ENCODE measurements at places on chromosomes 1 and 21. TPM values are rescaled to one million over a fixed set of nuclear protein-coding genes. Genes with fewer than 3 reads are reported as not detected.

AMY1A gene
- not detected for total RNA-seq

RGS13 gene
- 1.0 TPM for total RNA-seq

BEST4 gene
- 0.19 TPM for total RNA-seq

SRRM1 gene
- total RNA-seq = 103 TPM

LHX4 gene
- 0.06 TPM for total RNA-seq

FCRL1 gene
- total RNA-seq = 0.32 TPM

PYGO2 gene
- 22.2 TPM for total RNA-seq

DNA sequence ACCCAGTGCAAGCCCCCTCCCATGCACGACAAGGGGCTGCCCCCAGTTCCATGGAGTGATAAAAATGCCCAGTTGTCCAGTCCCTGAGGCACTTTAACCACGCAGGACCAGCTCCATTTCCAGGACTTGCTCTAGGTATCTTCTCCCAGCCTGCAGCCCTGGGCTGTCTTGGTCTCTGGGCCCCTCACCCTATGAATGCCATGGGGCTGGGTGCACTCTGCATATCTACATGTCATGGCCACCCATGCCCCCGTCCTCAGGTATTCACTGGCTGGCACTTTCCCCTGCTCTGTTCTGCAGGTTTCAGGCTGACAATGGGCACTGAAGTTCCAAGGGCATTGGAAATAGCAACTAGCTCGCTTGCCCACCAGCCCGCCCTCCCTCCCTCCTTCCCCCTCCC, 19.6 kb upstream of the C1orf174 start:
- DNase-seq = no peak

DNA sequence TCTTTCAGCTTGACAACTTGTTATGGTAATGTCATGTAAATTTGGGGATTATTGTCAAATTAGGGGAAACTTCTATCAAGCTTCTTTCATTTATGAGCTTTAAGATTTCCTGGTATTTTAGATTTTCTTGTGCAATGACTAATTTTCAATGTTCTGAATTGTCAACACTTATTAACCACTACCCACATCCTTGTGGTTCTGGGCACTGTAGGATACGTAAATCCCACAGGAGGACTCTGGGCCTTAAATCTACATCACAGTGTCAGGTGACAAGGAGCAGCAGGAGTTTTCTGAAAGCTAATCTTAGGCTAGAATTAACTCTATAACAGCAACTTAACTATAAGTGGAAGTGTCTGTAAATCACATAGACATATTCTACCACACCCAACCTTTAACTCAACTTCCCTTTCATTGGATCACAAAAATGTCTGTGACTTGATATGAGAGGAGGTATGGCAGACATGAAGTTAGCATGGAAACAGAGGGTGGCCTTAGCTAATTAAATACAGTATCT, 397.7 kb downstream of the HLX start:
- no peak for DNase-seq

GRCh38 chr1:235069577-235070563, 58.8 kb downstream of the TOMM20 start:
- no peak for DNase-seq

GRCh38 chr1:224302947-224303346, 27.0 kb downstream of the NVL start:
- no peak for DNase-seq

DNA sequence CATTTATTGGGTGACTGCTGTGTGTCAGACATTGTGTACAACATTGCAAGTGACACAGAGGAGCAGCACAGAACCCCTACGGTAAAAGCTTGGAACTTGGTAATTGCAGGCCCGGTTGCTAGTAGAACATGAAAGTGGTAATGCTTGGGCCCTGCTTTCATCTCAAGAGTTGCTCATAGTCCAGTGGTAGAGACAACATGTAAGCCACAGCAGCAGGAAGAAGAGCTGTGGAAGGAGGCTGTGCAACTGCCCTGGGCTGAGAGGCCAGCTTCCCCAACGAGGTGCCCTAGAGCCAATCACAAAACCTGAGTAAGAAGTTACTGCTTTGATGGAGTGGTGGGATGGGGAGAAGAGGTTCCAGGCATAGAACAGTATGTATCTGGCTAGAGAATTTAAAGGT, 18.4 kb downstream of the CNIH4 start:
- DNase-seq = no peak

DNA sequence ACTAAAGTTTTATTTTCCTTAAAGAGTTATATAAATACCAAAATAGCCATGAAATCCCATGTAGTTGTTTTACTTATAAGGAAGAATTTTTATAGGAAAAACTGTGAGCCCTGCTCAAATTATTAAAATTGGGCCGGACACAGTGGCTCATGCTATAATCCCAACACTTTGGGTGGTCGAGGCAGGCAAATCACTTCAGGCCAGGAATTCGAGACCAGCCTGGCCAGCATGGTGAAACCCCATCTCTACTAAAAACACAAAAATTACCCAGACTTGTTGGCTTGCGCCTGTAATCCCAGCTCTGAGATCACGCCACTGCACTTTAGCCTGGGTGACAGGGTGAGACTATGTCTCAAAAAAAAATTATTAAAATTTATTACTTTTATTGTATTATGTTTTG, 149.3 kb downstream of the MRPL39 start:
- DNase-seq = no peak

DNA sequence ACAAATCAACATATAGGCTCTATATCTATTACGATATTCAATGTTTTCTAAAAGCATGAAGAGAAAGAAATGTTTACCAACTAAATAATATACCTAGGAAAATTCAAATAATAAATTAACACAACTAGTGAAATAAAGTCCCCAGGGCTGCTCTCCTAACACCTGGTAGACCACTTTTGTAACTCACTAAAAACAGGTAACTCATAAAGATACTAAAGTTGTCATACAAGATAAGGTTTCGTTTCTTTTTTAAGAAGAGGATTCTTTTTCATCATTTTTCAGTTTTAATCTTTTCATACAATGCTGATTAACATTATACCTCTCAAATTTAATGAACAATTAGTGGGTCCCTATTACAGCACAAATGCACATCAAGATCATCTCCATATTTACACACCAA, 99.0 kb downstream of the ZZZ3 start:
- DNase-seq = no peak

DNA sequence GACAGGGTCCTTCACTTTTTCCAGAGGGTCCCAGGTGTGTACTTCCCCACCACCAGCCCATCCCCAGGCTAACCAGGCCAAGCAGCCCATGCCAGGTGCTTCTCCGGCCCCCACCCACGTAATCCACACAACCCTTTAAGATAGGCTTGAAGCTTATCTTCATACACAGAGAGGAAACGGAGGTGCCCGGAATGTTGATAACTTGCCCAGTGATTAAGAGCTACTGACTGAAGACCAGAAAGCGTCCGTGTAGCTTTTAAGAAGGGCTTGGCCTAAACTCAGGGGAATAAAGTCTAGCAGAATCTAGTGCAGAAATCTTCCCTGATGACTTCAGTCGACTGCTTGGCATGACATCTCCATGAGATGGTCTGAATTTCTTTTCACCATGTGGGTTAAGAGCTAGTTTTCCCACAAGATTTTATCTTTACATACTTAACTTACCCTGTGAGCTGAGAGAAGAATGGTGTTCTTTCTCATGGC, 138.7 kb downstream of the GALNT2 start:
- no peak for DNase-seq

GRCh38 chr1:152141971-152142584, 16.9 kb downstream of the RPTN start:
- no peak for DNase-seq

GRCh38 chr1:201329286-201329685, 46.0 kb downstream of the PKP1 start:
- no peak for DNase-seq

DNA sequence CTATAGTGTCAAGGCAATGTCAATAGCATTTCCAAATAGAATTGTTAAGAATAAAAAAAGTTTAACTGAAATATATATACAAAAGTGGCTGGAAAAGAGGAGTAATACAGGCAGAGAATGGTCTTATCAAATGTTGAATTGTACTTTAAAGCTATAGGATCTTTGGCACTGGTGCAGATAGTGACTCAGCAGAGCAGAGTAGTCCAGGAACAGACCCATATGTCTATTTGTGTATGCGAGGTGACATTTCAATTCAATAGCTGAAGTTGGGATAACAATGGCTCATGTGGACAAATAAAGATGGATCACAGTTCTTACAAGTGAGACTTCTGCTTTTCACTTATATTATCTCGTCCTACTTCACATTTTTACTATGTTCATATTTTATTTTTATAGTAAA, 543.0 kb upstream of the B3GALT2 start:
- DNase-seq = no peak

DNA sequence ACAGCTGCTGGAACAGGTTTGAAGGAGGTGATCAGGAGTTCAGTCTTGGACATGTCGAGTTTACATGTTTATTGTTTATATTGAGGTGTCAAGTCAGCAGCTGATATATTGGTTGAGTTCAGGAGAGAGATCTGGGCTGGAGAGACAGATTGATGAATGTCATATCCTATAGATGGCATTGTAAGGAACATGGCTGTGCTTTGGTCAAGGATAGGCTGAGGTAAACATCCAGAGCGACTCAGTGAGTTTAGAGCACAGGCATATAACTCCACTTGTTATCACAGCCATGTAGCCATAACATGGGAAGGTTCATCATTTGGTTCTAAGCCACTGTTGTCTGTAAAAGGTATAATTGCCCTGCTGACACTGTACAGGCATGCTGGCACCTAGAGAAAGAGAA, 5.5 kb upstream of the MYOCOS start:
- DNase-seq = no peak

DNA sequence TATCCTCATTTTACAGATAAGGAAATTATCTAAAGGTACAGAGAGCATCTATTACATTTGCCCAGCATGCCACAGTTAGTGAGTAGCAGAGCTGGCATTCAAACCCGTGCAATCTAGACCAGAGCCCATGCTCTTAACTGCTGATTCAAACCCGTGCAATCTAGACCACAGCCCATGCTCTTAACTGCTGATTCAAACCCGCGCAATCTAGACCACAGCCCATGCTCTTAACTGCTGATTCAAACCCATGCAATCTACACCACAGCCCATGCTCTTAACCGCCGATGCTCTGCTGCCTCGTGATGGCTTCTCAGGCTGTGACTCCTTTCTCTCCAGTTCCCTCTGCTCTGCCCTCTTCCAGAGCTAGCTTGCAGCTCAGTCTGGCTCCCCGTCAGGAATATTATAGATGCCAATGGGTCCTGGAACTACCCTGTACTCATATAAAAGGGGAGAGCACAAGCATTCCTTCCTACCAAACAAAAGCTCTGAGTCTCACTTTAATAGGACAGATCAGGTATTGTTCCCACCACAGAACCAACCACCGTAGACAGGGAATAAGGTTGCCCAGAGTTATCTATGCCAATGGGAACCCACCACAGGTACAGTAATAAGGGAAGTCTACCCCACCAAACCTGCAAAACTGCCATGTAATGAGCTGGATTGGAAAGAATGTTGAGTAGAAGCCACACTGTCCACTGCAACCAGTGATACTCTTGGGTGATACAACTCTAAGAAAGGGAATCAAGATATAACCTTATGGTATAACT, 78.4 kb downstream of the SMYD3 start:
- DNase-seq = no peak

- no peak for DNase-seq
Measured at GRCh38 chr1:203428981-203429599, 46.5 kb upstream of the PRELP start.

- DNase-seq = no peak
Measured at GRCh38 chr21:39502631-39503030, 50.9 kb downstream of the SH3BGR start.

- DNase-seq = no peak
Measured at GRCh38 chr1:216670118-216670883, 52.9 kb downstream of the ESRRG start.

GRCh38 chr1:151975311-151976014, 18.2 kb downstream of the S100A10 start:
- no peak for DNase-seq

- no peak for DNase-seq
Measured at GRCh38 chr1:40273547-40274166, 15.6 kb downstream of the ZMPSTE24 start.

DNA sequence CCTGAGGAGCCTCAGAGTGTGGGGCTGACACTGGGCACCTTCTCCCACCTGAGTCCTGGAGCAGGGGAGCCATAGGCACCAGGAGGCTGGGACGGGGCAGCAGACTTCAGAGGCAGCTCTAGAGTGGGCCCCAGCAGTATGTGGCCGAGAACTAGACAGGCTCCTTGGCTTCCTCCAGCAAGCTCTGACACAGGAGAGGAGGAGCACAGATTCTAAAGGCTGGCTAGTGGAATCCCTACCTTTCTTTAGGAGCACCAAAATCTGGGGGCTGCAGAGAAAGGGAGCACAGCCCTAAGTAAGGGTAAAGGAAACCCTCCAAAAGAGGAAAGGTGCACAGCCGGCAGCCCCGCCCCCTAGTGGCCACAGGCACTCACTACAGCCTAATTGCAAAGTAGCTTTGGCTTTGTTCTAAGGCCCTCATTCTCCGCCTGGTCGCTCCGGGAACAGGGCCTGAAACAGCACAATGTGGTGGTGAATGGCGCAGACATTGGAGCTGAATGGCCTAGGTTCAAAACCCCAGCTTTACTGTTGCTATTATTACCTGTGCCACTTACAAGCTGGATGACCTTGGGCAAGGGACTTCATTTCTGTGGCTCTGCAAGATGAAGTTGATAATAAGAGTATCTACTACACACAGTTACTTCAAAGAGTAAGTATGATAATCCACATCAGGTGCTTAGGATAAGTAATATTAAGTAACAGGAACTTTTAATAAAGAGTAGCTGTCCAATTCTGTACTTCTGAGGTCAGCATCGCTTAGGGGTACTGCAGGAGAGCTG, 8.8 kb upstream of the GUCA2A start:
- no peak for DNase-seq

DNA sequence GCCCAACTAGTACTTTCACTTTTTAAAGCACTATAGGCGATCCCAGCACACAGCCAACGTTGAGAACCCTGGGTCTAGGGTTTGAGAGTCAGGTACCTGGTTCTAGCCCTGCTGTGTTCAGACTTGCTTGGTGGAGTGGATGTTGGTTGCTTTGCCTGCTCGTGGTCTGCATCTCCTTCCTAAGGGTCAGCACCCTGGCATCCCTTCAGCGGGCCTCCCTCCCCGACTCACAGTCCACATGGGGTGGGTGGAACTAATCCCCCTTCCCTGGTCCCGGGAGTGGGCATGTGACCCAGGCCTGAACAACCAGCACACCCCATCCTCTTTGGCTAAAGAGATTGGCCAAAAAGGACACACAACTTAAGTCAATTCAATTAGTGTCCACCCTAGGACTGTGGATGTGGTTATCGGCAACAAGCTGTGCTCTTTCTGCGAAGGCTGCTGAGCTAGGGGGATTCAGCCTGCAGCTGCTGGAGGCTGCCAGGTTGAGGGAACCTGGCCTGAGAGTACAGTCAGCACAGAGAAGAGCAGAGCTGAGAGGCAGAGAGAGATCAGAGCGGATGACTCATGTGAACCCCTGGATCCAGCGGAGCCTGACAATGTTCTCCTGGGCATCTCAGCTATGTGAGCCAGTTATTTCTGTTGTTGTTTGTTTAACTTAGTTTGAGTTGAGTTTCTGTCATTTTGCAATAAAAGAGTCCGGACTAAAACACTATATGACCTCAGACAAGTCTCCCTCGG, 138.9 kb downstream of the ACTL8 start:
- peak; percentile 64 for DNase-seq

All from mesenteric fat pad (tissue), 1 donor.